Epithelial cell of alveolus of lung (primary cell): ENCODE measurements at places on chromosomes 2 and 18. TPM values are rescaled to one million over a fixed set of nuclear protein-coding genes. Genes with fewer than 3 reads are reported as not detected.

Gene HOXD13
- total RNA-seq: not detected in 2 replicates

Gene CCDC93
- 6.5 and 7.5 TPM in 2 replicates for total RNA-seq

Gene TLX2
- total RNA-seq: not detected in 2 replicates

Gene G6PC2
- total RNA-seq: not detected in 2 replicates

Gene SCYGR1
- not detected in 2 replicates for total RNA-seq

Gene SOS1
- 8.5 and 26.3 TPM in 2 replicates for total RNA-seq

Gene INHA
- total RNA-seq: not detected in 2 replicates

Gene EFEMP1
- 82.1 and 506 TPM in 2 replicates for total RNA-seq

Gene LAMA1
- total RNA-seq: 2.8 and 16.0 TPM in 2 replicates

Gene PARD3B
- 1.4 and 2.7 TPM in 2 replicates for total RNA-seq

Gene ANO7
- 1.4 and 1.6 TPM in 2 replicates for total RNA-seq

Gene UPP2
- not detected in 2 replicates for total RNA-seq

Gene DNPEP
- 48.9 and 119 TPM in 2 replicates for total RNA-seq

Gene HAAO
- 2.7 and 7.3 TPM in 2 replicates for total RNA-seq

Gene RPRM
- not detected in 2 replicates for total RNA-seq

Gene ATAD2B
- total RNA-seq: 3.0 and 15.6 TPM in 2 replicates

Gene MC2R
- not detected in 2 replicates for total RNA-seq

Gene COL3A1
- 1,834 and 2,433 TPM in 2 replicates for total RNA-seq

Gene CTNNA2
- total RNA-seq: not detected in 2 replicates

Gene PDE1A
- total RNA-seq: 0.13 and 15.3 TPM in 2 replicates

Gene KLHL30
- total RNA-seq: 0.32 TPM in 1 of 2 replicates, not detected in the other

Gene RSAD2
- total RNA-seq: 1.4 TPM in 1 of 2 replicates, not detected in the other

Gene CCBE1
- 34.5 and 38.1 TPM in 2 replicates for total RNA-seq

Gene KHK
- total RNA-seq: 0.24 and 1.0 TPM in 2 replicates

Gene SP5
- not detected in 2 replicates for total RNA-seq

Gene MATN3
- 3.8 and 7.9 TPM in 2 replicates for total RNA-seq

Gene CENPO
- total RNA-seq: 9.4 and 23.8 TPM in 2 replicates

Gene MPP4
- 4.3 TPM in 1 of 2 replicates, not detected in the other for total RNA-seq

Gene MC4R
- not detected in 2 replicates for total RNA-seq

Gene ZSWIM2
- not detected in 2 replicates for total RNA-seq

Gene ABCG5
- total RNA-seq: not detected in 2 replicates

Gene KLHL14
- not detected in 2 replicates for total RNA-seq

Gene SERPINB11
- not detected in 2 replicates for total RNA-seq

Gene EMILIN1
- total RNA-seq: 546 and 790 TPM in 2 replicates

Gene EVA1A
- 4.9 and 50.7 TPM in 2 replicates for total RNA-seq

Gene STAMBP
- total RNA-seq: 32.3 and 39.3 TPM in 2 replicates

Gene POU3F3
- 0.39 TPM in 1 of 2 replicates, not detected in the other for total RNA-seq

Gene CELF4
- not detected in 2 replicates for total RNA-seq

Gene GCKR
- 0.24 and 0.39 TPM in 2 replicates for total RNA-seq

Gene LYPD6
- 2.5 TPM in 1 of 2 replicates, not detected in the other for total RNA-seq

Gene SPRED2
- total RNA-seq: 18.4 and 24.0 TPM in 2 replicates

Gene CRYGB
- total RNA-seq: not detected in 2 replicates

Gene RNF152
- total RNA-seq: 10.0 and 11.6 TPM in 2 replicates

Gene KCNS3
- total RNA-seq: 1.4 and 12.4 TPM in 2 replicates

Gene MC5R
- total RNA-seq: not detected in 2 replicates

Gene LRRC30
- total RNA-seq: not detected in 2 replicates

Gene PID1
- total RNA-seq: 15.1 and 34.7 TPM in 2 replicates

Gene GTF3C2
- 44.7 and 50.6 TPM in 2 replicates for total RNA-seq

Gene WDCP
- 7.5 and 11.3 TPM in 2 replicates for total RNA-seq

Gene AGAP1
- 8.0 and 13.8 TPM in 2 replicates for total RNA-seq

Gene CNGA3
- total RNA-seq: not detected in 2 replicates
